Choroid plexus epithelial cell (primary cell): ENCODE measurements at places on chromosomes 7 and 10.

GRCh38 chr7:11570922-11571550 is 261.0 kb downstream of the THSD7A start:
- DNase-seq = no peak

DNA sequence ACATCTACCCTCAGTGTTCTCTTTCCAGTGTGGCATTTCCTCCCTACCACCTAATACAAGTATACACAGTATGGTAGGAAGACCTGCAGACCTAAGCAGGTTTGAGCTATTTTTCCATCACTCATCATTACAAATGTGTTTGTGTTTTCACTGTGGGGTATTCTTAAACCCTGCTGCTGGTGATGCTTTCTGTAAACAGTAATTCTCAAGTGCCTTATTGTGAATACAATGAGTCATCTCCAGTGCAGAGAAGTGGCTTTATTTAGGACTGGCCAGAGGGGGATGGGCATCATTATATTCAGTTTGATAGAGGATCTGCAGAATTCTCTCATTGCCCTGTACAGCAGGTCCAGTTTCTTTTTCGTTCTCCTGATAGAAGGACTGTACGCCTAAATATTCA is 63.7 kb downstream of the GRM8 start:
- no peak for DNase-seq

DNA sequence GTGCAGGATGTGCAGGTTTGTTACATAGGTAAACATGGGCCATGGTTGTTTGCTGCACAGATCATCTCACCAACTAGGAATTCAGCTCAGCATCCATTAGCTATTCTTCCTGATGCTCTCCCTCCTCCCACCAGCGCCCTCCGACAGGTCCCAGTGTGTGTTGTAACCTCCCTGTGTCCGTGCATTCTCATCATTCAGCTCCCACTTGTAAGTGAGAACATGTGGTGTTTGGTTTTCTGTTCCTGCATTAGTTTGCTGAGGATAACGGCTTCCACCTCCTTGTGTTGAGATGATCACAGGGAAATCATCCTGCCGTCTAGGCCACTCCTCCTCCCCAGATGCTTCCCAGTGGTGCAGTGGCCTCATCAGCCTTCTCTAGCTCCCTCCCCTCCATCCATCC is 261.6 kb upstream of the GALNT17 start:
- DNase-seq = no peak

DNA sequence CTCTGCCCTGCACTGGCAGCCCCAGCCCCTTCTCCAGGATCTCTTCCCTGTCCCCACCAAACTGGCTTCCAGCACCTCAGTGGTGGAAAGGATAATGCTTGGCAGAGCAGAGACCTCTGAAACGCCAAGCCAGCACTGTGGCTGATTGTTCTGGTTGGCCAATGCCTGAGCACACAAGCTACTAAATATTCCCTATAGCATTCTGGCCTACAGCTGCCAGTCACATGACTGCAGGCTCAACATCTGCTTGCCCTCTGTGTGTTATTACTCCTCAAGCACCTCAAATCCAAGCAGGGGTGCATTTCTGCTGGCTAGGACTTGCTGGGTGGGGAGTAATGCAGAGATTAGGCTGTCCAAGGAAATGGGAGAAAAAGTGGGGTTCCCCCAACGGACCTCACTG is 6.1 kb downstream of the TBATA start:
- no peak for DNase-seq

DNA sequence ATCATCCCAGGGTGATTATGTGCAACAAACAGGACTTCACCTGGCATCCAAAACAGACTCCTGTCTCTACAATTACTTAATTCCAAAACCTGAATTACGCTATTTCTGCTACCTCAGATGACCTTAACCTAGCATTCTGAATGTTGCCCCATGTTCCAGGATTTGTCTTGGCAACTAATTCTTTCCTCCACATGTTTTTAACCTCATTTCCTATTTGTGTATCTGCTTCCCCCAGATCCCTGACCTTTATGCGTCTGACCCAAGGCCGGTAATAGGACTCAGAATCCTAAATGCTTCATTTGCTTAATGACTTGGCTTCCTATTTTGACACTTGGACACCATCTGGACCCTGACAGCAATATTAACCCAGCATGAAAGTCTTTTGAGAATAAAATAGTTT is 8.7 kb upstream of the ING3 start:
- no peak for DNase-seq

DNA sequence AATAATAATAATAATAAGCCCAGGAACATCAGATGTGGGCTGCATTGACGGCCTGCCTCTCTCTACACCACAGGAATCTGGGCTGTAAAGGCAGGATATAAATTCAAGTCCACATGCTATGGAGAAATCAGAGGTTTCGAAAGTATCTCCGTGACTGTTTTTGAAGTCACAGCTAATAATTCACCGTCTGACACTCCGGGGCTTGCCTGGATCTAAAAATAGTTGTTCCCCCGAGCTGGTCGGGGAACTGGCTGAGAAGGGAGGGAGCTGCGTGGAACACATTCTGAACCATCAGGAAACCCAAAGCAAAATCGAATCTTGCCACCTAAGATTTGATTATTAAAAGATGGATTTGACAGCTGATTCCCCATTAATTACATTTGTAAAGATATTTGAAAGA is 35.4 kb downstream of the KLF6 start:
- DNase-seq = peak; percentile 90

GRCh38 chr10:53664282-53665019 is 891.9 kb upstream of the MBL2 start:
- peak; percentile 1 for DNase-seq

DNA sequence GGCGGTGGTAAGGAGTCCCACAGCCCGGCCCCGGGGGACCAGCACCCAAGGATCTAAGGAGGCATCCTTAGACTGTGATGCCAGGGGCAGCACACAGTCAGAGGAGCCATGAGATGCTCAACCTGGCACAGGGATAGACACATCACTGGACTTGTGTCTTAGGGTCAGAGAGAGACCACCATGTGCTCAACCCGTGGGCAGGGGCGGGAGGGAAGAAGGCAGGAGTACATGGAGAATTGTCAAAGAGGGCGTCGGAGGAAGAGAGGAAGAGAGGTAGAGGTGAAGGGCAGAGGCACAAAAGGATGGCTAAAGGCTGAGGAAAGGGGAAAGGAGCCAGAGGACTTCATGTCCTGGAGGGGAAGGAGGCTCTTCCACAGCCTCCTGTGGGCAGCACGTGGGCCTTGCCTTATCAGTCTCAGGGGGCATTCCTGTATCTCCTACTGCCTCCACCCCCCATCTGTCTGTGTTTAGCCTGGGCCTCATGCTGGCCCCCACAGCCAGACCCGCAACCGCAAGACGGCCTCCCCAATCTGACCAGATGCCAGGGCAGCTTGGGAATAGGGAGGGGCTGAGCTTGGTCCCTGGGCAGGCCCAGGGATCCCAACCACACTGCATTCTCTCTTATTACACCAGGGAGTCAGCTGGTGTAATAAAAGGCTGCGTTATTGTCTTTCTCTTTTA is 2.2 kb downstream of the ADCY1 start:
- no peak for DNase-seq

GRCh38 chr7:118731854-118732253 is 507.4 kb downstream of the ANKRD7 start:
- no peak for DNase-seq

DNA sequence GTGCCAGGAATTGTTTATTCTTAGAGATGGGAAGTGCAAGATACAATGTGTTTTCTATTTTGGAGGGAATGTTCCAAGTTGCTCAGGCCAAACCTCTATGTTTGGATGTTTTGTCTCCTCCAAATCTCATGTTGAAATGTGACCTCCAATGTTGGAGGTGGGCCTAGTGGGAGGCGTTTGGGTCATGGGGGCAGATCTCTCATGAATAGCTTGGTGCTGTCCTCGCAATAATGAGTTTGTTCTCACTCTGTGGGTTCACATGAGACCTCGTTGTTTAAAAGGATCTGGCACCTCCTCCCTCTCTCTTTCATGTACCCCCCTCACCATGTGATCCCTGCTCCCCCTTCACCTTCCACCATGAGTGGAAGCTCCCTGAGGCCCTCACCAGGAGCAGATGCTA is 8.3 kb upstream of the GDF10 start:
- no peak for DNase-seq

DNA sequence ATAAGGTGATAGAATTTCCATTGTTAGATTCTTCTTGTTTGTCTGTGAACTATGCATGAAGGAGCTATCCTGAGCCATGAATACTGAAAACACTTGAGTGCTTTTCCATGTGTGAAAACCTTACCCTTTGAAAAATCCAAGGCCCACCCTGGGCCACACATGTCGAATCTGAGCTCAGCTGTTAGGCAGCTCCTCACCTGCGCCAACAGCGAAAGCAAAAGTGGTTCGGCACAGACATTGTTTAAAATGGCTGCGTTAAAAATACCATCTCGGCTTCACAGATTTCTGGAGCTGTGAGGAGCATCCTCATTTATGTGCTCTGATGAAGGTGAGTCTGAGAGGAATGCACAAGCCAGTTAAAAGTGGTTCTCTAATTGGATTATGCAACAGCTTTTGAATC is 137.7 kb downstream of the NEUROD6 start:
- DNase-seq = no peak

- no peak for DNase-seq
Measured at GRCh38 chr7:28123752-28124151, 56.8 kb downstream of the JAZF1 start.

DNA sequence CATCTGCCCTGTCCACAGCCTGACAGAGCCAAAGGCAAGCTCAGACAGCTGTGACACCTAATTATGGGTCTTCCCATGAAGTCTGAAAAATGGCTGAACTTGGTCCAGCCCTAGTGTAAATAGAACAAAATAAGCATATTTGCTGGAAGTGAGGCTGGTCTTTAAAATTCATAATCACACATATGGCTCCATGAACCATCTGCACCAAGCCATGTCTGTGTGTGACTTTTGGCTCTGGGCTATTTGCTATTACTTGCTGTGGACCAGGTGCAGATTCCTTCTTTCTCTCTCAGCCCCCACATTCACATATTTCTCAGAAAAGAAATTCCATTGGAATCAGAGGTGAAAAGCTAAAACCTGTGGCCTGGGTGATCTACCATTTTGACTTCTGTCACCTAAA is 175.9 kb downstream of the PDE1C start:
- DNase-seq = no peak

GRCh38 chr7:23383225-23383624 is 84.1 kb downstream of the MALSU1 start:
- peak; percentile 69 for DNase-seq

- no peak for DNase-seq
Measured at GRCh38 chr10:120978589-120979252, 127.6 kb downstream of the WDR11 start.

- DNase-seq = no peak
Measured at GRCh38 chr7:16710651-16711050, 42.9 kb upstream of the TSPAN13 start.

GRCh38 chr10:75355706-75356105 is 45.9 kb downstream of the ZNF503 start:
- DNase-seq = no peak

- DNase-seq = peak; percentile 83
Measured at GRCh38 chr10:119665901-119666708, 14.9 kb downstream of the BAG3 start.

DNA sequence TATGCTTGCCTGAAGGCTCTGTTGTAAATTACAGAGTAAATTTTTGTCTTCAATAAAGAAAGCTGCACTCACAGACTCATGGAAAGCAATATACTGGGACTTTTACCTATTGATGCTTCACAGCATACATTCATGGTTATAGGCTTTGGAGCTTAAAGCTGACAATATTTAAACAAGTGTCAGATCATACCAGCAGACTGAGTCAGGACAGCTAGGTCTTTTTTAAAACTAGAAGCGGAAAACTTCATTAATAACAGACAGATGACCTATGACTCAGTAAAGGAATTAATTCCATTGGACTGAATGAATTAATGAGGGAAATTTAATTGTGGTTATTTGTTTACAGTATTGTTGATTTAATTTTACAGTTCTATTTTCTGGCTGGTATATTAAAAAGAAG is 165.8 kb upstream of the DGKB start:
- no peak for DNase-seq

GRCh38 chr7:74467876-74468275 is 14.2 kb downstream of the GTF2IRD1 start:
- DNase-seq = no peak

DNA sequence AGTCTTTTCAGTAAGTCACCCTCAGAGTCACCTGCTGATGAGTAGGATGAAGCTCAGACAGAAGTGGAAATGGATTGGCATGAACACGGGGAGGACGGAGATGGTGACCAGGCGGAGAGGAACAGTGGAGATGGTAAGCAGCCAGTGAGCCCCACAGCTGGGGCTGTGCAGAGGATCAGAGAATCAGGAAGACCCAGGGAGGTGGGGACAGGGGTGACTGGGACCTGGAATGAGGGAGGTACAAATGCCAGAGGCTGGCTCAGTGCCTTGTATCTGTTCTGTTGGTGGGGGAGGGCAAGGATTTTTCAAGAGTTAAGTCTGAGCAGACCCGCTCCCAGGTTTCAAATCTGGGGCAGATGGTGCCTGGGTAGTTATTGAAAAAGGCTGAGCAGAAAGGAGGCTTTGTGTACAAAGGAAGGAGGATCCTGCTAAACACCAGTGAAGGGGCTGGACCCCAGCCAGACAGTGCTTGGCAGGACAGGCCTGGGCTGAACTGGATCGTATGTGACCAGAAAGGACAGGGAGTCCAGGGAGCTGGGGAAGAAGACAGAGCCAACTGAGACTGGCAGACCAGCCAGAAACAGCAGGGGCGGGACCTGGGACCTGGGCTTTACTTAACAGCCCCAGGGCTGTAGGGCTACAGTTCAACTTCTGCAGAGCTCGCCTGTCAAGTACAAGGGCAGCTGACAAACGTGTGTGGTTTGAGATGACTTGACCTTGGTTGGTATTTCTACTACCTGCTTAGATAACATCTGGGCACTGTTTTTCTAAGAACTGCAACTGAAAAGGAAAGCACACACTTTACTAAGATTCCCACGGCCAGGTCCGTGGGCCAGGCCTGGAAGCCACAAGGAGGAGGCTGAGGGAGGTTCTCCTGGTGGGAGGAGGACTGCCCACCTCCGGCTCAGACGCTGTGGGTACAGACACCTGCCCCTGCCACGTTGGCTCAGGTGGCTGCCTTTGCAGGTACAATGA is 13.2 kb upstream of the FRMPD2 start:
- DNase-seq = no peak

- DNase-seq = peak; percentile 85
Measured at GRCh38 chr7:93119191-93119905, 1.6 kb upstream of the SAMD9 start.

- DNase-seq = peak; percentile 7
Measured at GRCh38 chr7:6536262-6537260, 14.7 kb downstream of the GRID2IP start.

GRCh38 chr10:61063034-61063433 is 119.0 kb upstream of the RHOBTB1 start:
- DNase-seq = peak; percentile 25

DNA sequence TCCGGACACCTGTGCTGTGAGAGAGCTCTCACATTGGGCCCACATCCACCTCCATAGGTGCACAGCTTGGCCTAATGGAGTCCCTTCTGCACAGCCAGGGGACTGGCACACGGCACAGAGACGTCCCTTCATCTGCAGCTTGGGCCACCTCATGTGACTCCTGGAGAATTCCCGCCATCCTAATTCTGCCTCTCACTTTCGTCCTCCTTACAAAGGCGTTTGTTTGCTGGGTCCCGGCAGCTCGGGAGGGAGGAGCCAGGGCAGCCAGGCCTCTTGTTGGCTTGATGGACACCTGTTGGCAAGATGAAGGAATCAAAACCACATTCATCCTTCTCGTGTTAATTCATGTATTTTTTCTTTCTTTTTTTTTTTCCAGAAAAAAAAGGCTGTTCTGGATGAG is 30.7 kb upstream of the TTYH3 start:
- DNase-seq = no peak
